ENCODE measurements at places on chromosomes 1 and 21.

DNA sequence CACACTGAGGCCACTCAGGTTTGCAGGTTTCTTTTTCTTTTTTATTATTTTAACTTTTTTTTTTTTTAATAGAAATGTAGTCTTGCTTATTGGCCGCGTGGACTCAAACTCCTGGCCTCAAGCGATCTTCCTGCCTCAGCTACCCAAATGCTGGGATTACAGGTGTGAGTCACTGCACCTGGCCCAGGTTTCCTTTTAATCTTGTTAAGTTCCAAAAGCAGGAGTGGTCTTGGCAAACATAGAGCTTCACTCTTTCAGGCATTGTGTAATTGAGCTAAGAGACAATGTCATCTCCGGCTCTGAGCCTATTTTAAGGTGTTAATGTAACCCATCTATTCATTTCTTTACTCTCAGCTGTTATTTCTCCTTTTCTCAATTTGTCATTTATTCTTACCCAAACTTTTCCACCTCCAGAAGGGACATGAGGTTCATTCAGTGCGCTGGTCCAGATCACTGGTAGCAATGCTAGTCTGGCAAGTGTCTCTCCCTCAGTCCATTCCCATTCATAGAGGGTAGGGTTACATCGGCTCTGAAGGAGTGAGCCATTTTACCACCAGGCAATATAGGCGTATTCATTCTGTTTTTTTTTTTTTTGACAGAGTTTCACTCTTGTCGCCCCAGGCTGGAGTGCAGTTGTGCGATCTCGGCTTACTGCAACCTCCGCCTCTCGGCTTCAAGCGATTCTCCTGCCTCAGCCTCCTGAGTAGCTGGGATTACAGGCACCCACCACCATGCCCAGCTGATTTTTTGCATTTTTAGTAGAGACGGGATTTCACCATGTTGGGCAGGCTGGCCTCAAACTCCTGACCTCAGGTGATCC, 11.3 kb upstream of the MFSD2A start:
- DNase-seq: no peak

DNA sequence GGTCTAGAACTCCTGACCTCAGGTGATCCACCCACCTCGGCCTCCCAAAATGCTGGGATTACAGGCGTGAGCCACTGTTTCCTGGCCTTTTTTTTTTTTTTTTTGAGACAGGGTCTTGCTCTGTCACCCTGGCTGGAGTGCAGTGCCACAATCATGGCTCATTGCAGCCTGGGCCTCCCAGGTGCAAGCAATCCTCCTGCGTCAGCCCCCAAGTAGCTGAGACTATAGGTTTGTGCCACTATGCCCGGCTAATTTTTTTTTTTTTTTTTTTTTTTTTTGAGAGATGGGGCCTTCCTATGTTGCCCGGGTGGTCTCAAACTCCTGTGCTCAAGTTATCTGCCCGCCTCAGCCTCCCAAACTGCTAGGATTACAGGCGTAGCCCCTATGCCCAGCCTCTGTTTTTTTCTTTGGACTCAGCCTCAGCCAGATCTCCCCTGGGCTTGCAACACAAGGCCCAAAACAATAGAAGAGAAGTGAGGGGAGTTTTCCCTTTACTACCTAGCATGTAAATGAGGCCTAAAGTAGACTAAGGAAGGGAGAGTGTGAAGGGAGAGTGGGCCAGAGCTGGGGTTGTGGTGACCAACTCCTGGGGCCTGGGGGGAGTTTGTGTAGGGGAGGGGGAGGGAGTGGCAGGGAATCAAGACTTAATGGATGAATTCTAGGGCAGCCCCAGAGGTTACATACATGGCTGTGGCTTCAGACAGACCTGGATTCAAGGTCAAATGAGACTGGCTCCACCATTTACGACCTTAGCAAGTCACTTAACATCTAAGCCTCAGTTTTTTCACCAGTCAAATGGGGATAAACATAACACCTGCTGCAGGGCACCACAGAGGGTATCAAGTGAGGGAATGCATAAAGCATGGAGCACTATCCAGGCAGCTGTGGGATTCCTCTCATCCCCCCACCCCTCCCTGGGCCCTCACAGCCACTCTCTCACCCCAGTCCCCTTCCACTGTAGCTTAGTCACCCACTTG, 1.6 kb upstream of the CD52 start:
- DNase-seq: no peak

GRCh38 chr1:170776777-170777176, 112.8 kb downstream of the PRRX1 start:
- no peak for DNase-seq

DNA sequence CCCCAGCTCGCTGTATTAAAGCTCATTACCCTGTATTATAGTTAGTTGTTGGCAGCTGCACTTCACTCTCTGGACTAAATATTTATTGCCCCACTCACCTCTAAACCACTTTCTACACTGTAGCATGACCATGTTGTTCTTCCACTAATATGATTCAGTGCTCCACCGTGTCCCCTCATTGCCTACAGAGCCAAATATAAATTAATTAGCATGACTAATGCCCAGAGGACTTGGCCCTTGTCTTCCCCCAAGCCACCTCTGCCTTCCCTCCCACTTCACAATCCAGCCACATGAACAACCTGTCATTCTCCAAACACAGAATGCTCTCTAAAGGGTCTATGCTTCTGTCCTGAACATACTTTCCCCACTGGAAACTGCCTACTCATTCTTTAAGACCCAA, 276.5 kb downstream of the PLPP3 start:
- no peak for DNase-seq

DNA sequence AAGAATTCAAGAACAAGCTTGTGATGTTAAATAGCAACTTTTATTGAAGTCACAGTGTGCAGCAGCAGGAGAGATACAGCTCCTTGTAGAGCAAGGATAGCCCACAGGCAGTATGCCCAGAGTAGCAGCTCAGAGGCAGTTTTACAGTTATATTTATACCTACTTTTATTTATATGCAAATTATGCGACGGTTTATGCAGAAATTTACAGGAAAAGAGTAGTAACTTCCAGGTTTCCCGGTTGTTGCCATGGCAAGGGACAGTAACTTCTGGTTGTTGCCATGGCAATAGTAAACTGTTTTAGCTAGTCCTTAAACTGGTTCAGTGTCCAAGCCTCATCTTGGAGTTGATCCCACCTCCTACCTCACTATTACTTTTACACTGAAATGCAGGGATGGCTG, 344.6 kb upstream of the LYPLAL1 start:
- no peak for DNase-seq

DNA sequence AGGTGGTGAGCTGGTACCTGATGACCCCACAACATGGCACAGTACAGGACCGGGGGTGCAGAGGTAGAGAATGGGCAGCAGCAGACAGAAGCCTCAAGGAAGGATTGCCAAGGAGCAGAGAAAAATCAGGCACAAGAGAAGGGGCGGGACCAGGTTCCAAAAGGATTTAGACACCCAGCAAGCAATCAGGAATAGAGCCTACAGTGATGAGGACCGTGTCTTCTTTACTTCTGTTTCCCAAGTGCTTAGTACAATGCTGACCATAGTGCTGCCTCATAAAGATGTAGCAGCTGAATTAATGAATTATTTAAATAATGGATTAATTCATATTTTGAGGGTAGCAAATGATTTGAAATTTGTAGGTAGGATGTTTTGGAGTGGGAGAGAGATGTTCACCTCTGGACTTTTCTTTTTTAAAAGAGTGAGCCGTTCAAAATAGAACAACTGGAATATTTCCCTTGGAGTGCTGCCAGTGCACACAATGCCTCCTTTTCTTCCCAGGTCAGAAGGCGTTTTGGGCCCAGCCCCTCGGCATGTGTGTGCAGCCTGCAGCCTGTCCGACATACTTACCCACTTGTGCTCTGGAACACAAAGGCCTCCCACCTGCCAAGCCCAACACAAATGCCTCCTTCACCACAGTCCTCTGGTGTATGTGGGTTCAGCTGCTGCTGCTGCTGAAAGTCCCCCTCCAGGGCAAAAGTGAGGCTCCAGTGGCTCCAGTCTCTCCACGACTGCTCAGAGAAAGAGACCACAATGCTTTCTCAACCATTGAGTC, 19.6 kb downstream of the KANK4 start:
- DNase-seq: no peak

DNA sequence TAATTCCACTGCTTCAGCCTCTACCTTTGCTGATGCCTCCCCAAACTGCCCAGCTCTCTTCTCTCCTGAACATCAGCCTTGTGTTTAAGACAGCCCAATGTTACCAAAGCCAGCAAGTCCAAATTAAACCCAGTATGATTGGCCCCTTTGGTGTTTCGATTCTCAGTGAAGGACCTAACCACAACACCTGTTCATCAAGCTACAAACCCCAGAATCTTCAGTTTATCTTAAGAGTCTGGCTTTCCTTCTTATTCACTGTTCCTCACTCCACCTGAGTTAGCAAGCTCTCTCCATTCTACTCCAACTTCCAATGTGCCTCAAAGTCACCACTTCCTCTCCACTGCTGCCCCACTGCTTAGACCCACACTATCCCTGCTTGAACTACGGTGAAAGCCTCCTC, 25.5 kb upstream of the ITPKB start:
- no peak for DNase-seq

GRCh38 chr1:18561967-18562366, 68.7 kb upstream of the PAX7 start:
- no peak for DNase-seq

GRCh38 chr21:34910396-34910795, 138.7 kb downstream of the RUNX1 start:
- DNase-seq: no peak

- peak; percentile 71 for DNase-seq
Measured at GRCh38 chr1:52552505-52553361, at the start of gene TUT4. TUT4 (minus strand) TSS chr1:52553092; CDS start chr1:52526280, 26,812 bp downstream.

GRCh38 chr1:58754073-58754613, 29.7 kb downstream of the JUN start:
- peak; percentile 8 for DNase-seq

- no peak for DNase-seq
Measured at GRCh38 chr1:94694226-94694915, 125.8 kb upstream of the SLC44A3 start.

DNA sequence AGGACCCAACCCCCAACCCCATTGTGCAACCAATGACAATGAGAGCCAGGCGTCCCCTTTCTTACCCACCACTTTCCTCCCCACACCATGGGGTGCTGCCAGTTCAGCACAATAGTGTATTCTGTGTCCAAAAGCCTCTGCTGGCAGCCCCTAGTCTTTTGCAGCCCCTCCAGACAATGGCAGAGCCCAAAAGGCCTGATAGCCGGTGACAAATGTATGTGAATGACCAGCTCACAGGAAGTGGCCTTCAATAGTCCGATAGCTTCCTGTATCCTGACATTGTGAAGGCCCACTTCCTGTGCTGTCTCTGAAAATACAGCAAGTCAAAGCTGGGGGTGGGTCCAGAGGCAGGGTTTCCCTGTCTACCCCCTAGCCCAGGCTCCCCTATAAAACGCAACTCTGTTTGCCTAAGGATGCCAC, 16.6 kb downstream of the SMIM12 start:
- DNase-seq: no peak

DNA sequence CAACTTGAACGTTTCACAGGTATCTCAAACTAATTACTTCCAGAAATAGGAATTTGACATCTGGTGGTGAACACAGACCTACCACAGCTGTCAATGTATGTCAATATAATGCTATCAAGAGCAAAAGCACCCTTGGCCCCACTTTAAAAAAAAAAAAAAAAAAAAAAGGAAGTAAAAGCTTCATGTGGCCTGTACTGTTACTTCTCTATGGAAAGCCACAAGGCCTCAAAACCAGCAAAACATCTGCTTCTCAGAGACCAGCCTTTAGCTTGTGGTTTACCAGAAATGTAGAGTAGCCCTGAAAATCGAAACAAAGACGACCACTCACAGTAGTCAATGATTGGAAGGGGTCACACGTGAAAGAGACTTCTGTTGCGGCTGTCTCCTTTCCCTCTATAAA, 109.6 kb downstream of the SLC45A1 start:
- DNase-seq: no peak

DNA sequence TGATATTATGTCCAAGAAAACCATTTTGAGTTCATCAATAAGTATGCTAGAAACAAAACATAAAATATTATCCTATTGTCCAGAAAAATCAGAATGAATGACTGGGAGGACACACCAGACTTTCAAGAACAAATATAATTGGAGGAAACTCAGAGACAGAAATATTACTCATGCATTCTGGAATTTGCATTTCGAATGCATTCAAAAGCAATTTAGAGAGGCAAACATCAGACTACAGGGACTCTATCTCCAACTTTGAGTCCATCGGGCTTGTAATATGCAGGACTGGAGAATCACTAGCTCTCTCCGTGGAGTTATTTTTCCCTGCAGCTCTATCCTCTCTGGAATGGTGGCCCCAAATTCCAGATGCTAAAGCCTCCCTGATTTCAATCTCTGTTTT, 161.8 kb downstream of the CDC42BPA start:
- no peak for DNase-seq

DNA sequence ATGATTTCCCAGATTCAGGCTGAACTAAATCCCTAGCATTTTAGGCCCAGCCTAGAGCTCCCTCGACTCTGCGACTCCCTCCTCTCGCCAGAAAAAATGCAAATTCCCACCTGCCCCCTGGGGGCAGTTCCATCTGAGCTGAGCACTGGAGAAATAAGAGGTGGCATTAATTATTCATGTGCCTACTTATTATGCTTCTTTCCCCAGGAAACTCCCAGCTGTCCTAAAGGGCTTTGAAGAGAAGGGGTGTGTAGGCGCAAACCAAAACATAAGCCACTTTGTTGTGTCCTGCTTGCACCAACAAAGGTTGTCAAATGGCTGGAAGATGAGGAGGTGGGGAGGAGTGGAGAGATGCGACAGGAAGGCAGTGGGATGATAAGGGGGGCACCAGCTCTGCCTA, 41.4 kb upstream of the GOLT1A start:
- DNase-seq: no peak

DNA sequence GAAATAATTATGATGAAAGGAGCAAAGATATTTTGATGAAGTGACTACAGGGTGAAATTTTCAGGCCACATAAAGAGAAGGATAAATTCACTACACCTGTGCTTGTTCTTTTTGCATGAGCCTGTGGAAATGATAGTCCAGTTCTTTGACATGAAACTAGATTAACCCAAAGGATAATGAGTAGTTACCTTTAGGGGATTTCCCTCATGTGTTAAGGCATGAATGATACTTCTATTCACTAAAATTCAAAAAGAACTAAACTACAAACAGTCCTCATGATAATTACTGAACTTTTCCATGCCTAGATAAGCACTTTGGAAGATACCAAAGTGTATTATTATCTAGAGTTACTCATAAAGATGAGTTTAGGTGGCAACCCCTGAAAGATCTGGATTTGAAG, 244.3 kb downstream of the PTPRC start:
- no peak for DNase-seq

GRCh38 chr1:59696421-59697115, 118.2 kb upstream of the HOOK1 start:
- no peak for DNase-seq

GRCh38 chr1:41995441-41996130, 76.9 kb upstream of the HIVEP3 start:
- DNase-seq: no peak

DNA sequence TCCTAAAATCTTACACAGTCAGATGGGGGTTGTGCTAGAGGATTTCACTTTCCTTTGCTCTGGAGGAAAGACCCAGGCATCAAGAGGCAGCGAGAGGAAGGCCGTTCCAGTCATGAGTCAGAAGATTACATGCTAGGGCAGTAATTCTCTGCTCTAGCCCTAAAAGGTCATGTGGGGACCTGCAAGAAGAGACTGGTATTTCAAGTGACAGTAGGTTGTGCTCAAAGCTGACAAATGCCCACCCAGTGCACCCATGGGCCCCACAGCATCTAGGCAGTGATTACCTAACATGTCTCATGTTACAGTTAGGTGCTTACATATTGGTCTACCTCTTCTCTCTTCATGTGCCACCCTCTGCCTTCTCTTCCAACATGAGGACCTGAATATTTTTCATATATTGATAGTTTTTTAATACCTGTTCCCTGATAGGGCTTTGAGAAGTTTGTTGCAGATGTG, 99.7 kb upstream of the BEND5 start:
- no peak for DNase-seq

All from SW 1271 (cell line).